ENCODE measurements at places on chromosomes 1 and 21.

- no peak for DNase-seq
Measured at GRCh38 chr1:208291923-208292711, 47.9 kb upstream of the PLXNA2 start.

DNA sequence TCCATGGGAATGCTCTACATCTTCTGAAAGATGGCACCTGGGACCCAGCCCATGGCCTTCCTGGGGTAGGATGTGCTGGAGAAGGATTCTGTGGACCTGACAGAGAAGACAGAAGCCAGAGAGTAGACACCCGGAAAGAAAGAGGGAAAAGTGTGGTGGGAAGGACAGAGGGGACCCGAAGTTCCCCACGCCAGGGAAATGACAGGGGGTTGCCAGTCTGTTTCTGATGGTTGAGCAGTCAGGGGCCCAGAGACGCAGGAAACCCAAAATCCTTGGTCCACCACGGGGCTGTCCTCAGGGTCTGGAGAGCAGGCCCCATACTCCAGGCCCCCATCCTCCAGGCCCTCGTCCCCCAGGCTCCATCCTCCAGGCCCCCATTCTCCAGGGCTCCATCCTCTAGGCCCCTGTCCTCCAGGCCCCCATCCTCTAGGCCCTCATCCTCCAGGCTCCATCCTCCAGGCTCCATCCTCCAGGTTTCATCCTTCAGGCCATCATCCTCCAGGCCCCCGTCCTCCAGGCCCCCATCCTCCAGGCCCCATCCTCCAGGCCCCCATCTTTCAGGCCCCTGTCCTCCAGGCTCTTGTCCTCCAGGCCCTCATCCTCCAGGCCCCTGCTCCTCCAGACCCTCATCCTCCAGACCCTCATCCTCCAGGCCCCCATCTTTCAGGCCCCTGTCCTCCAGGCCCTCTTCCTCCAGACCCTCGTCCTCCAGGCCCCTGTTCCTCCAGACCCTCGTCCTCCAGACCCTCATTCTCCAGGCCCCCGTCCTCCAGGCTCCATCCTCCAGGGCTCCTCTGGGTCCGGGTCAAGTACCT lies 1.0 kb upstream of the TFF2 start:
- no peak for DNase-seq

- no peak for DNase-seq
Measured at GRCh38 chr1:206557636-206558473, 50.5 kb downstream of the RASSF5 start.

GRCh38 chr1:210792250-210793102 lies 341.5 kb downstream of the KCNH1 start:
- no peak for DNase-seq

DNA sequence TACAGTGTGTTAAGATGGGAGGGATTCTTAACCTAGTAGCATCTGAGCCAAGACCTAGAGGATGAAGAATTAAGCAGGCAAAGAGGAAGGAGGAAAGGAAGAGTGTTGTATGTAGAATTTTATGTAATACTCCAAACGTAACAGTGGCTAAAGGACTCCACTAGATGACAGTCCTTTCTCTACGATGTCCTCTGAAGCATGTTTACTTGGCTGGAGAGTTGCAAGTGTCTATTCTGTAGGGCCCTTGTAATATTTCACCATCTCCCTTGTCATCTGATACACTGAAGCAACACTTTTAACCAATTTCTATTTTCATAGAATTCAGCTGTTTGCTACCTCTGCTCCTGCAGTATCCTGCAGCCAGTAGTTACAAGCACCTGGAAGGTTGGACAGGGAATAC lies 2.2 kb upstream of the YBX1 start:
- DNase-seq, result no peak

DNA sequence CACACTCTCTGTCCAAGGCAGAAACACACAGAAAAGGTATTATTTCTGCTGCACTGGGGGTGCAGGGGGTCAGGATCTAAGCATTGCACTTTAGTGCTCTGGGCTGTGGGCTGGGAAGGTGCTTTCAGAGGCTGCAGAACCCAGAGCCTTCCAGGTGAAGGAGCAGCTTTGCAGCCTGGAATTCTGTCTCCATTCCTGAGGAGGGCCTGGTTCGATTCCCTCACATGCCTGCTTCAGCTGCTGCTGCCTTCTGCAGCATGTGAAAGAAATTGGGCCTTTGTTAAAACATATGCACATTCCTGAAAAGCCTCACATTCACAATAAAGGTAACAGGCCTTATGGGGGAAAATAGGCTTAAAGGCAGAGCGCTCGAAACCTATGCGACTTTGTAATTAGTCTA lies 35.9 kb downstream of the VTCN1 start:
- DNase-seq, result no peak

- DNase-seq, result no peak
Measured at GRCh38 chr1:29756901-29757725, 520.8 kb downstream of the PTPRU start.

Data from thoracic aorta (tissue), 2 donors.